ENCODE measurements at places on chromosomes 7 and 10. TPM values are rescaled to one million over a fixed set of nuclear protein-coding genes. Genes with fewer than 3 reads are reported as not detected.

Gene UNC5B
- not detected for polyA plus RNA-seq

Gene TDRD1
- 0.15 TPM for polyA plus RNA-seq

DNA sequence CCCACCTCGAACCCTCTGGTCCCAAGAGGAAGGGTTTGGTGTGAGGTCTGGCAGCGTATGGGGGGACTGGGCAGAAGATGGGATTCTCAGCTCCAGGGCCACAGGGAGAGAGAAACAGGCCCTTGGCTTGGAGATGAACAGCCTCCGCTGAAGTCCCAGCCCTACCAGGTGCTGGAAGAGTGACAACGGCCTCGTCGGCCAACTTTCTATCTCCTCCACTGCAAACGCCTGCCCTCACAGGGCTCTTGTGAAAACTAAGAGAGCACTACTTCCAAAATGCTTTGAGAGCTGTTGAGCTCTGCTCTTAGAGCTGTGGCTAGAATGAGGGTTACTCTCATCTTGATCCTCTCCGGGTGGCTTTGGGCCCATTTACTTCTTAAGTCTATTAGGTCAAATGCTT, 63.5 kb downstream of the AFAP1L2 start:
- no peak for DNase-seq

GRCh38 chr10:112557197-112557596, 110.2 kb downstream of the VTI1A start:
- DNase-seq: no peak

GRCh38 chr10:76968483-76968882, 669.1 kb downstream of the KCNMA1 start:
- no peak for DNase-seq

DNA sequence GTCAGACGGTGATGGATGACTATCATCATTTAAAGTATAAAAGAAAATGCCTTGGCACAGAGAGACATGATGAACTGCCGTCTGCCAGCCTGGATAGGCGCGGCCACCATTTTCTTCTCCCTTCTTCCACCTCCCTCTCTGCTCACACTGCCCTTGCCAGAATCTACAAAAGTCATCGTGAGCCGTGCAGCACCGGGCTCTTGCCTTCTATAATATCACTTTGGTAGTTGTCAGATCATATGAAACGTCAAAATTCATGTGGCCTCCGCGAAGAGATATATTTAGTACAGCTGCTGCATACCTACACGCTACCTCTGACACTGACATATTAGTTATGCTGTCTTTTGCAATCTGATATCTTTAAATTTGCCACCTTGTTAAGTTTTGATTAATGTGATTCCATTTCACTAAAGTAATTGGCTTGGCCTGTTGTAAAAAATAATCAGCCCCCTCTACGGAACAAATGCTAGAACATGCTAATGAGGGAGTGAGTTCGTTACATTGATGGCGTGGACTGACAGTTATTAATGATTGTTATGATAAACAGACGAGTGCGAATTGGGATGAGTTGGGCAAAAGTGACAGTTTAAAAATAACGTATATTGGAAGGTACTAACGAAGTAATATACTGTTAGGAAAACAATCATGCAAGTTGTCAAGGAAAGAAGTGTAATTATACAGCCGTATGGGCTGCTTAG, 214.9 kb downstream of the LRMDA start:
- DNase-seq: no peak

- DNase-seq: no peak
These were observed 394.7 kb downstream of the PTPRN2 start for GRCh38 chr7:158192956-158193355.
